NCI-H446 (cell line): ENCODE measurements at places on chromosomes 12 and 14.

- no peak for DNase-seq
Measured at GRCh38 chr14:68691031-68691791, 101.7 kb downstream of the ZFP36L1 start.

DNA sequence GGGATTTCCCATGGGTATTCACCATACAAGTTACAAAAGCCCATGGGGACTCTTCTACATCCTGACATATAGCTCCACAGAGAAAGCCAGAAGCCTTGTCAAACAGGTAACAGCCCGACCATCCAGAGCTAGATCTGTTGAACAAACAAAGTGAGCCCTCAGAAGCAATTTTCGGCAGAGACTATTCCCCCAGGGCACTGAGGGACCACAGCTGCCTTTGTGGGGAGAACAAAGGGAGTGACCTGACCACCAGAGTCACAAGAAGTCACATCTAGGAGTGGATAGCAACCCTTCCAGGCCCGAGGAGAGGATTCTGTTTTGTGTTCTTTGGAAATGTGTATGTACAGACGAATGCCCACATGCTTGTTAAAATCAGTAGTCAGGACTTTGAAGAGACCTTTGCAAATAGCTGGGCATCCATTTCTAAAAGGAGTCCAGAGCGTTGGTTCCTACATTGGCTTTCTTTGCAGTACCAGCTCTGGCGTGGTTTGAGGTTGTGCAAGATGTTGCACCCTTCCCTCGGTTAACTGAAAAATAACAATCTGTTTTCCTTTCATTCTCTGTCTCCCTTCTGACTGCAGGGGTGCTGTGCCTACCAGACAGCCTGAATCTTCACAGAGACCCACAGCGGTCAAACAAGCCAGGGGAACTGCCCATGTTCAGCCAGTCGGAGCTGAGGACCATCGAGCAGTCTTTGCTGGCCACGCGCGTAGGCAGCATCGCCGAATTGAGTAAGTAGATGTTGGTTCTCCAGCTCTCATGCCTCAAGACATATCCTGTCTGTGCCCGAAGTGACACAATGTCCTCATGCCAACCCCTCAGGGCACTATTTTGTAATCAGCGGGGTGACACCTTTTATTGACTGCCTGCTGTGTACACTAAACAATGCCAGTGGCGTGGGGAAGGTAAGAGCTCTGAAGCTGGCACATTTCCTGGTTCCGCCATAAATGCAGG is 165.4 kb upstream of the PWP1 start:
- DNase-seq: no peak

DNA sequence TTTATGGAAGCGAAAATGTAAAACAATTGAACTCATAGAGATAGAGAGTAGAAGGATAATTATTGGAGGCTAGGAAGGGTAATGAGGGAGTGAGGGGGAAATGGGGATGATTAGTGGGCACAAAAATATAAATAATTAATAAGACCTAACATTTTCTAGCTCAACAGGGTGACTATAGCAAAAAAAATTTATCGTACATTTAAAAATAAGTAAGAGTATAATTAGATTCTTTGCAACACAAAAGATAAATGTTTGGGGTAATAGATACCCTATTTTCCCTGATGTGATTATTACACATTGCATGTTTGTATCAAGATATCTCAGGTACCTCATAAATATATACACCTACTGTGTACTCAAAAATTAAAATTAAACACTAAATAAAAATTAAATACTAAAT is 1070.0 kb downstream of the LRFN5 start:
- no peak for DNase-seq

- no peak for DNase-seq
Measured at GRCh38 chr12:120668091-120668867, 18.7 kb upstream of the MLEC start.

DNA sequence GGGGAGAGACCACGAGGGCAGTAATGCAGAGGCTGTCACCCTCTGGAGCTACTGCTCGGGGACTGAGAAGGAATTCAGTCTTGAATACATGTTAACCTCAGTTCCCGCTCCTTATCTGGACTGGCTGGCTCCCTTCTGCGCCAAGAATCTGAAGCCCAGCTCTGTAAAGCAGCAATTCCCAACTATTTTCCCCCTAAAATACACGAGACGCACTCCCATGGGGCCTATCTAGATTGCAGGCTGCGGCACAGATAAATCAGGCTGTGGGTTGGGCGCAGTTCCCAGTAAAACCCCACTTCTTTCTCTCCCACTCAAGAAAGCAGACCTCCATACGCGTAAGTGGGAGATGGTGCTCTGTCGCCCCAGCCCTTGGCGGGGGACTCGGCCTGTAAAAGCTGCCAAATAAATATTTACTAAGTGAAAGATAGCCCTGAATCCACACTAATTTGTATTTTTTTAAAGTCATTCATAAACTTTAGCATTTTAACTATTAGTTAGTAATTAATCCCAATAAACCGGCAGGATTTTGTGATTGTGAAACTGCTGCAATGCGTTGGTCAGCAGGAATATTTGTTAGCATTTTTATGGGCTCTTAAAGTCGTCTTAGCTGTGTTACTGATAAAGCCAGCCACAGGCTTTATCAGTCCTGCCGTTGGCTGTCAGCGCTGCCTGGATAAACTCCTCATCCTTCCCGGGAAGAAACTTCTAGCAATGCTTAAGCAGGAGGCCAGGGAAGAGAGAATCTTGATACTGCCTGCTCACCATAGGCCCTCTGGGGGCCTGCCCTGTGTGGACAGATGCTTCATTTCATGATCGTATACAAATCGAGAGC is 17.8 kb downstream of the FBXL14 start:
- no peak for DNase-seq

- DNase-seq: no peak
Measured at GRCh38 chr12:91074154-91074709, 16.4 kb upstream of the KERA start.

GRCh38 chr14:30283822-30284446 is 275.0 kb upstream of the G2E3 start:
- peak; percentile 65 for DNase-seq

GRCh38 chr14:34088914-34089313 is 138.0 kb upstream of the EGLN3 start:
- no peak for DNase-seq

GRCh38 chr12:89461190-89461589 is 63.4 kb downstream of the GALNT4 start:
- DNase-seq: no peak

- no peak for DNase-seq
Measured at GRCh38 chr12:52774629-52775250, 2.4 kb downstream of the KRT76 start.

DNA sequence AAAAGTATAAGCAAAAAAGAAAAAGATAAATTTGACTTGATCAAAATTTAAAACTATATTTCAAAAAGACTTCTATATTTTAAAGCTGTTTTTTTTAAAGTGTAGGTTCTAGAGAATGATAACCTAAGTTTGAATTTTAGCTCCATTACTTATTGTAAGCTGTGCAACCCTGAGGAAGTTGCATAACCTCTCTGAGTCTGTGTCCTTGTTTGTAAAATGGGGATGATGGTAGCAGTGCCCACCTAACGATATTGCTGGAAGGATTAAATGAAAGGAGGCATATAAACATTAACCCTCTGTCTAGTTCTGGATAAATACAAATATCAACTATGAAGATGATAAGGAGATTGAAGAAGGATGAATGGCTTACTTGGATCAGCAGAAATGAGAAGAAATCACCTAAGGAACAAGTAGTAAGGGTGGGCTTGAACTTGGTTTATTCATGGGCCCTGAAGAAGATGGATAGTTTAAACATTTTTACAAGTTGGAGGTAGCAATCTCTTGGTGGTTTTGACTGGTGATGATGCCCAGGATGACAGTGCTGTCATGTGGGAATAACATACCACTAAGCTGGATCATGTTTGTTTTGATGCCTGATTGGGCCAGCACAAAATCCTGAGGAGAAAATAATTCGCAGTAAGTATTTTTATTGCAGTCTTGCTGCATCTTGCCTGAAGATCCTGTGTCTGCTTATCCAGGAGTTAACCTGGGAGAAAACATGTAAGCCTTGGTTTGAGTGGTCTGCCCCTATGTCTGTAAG is 35.0 kb downstream of the TXNRD1 start:
- DNase-seq: no peak

DNA sequence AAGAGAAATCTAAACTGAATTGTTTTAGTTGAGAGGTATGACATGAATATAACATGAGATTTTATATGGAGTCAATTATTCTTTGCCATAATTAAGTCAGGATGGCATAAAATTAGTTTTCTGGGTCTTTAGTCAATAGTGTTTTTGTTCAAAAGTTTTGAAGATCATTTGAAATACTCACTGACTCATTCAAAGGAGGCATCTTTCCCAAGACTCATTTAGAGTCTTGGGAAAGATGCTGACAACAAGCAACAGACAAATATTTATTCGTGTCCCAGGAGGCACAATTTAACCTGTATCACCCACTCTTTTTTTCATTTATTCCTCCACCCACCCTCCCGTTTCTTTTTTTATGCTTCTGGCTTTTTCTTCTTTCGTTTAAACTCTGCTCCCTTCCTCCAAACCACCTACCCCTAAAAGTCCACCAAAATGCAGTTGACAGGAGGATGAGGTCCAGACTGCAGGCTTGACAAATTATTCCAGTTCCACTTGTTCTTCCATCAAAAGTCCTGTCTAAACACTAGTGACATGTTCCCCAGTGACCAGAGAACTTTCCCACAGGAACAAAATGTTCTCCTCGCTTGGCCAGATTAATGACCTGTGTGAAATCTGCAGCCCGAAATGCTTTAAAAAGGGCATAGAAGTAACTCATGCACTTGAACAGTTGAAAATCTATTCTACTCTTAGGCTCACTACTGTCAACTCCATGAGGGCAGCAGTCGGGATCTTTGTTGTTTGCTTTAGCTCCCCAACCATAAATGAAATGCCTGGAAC is 43.3 kb upstream of the CSRP2 start:
- DNase-seq: no peak

- DNase-seq: no peak
Measured at GRCh38 chr12:24742378-24742777, 206.5 kb downstream of the BCAT1 start.

DNA sequence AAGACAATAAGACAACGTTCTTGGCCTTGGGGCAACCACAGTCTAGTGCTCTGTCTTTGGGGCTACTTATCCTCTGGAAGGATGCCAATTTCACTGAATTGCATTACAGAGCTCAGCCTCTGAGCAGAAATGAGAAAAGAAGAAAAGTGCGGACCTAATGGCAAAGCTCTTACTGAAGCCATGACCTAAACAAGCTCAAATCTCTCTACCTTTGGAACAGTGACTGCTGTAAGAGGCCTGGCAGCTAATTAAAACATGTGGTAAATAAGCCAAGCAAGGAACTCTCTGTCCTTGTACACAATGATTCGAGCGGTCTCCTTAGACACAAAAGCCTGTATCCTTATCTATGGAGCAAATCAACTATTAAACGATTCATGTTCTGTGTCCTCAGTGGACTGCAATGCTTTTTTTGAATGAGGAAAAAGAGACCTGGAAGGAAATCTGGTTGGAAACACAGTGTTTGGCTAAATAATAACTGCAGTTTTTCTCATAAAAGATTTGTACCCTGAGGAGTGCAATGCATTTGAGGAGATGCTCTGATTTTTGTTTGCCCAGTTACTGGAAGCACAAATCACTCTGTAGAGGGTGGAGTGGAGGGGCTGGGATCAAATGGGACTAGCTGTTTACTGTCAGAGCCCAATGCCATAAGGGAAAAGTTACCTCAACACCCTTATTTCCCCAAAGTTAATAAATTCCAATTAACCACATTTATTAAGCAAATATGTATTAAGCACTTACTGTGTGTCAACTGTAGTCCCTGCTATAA is 113.9 kb downstream of the NDUFA12 start:
- no peak for DNase-seq

- no peak for DNase-seq
Measured at GRCh38 chr12:55258303-55258702, 13.9 kb downstream of the OR6C74 start.

GRCh38 chr14:101250948-101251811 is 310.1 kb upstream of the DIO3 start:
- no peak for DNase-seq

- DNase-seq: no peak
Measured at GRCh38 chr14:104979758-104980610, 1.8 kb upstream of the AHNAK2 start.

DNA sequence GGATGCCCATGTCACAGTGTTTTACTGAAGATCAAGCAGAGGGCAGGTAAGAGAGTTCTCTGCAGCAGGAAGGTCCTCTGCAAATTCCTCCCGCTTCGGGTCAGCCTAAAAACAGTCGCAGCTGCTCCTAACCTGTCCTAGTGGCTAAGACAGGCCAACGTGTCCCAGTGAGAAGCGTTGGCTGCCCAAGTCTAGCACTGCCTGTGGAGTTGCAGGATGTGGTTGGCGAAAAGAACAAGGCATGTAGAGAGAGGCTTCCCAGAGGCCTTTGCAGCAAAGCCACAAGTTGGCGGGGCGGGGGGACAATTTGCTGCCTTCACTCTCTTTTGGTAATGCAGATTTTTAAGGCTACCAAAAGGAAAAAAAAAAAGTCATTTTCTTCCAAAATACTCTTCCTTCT is 340.1 kb downstream of the BCL11B start:
- DNase-seq: no peak

GRCh38 chr14:83255015-83255726 is 1721.5 kb upstream of the SEL1L start:
- DNase-seq: no peak

DNA sequence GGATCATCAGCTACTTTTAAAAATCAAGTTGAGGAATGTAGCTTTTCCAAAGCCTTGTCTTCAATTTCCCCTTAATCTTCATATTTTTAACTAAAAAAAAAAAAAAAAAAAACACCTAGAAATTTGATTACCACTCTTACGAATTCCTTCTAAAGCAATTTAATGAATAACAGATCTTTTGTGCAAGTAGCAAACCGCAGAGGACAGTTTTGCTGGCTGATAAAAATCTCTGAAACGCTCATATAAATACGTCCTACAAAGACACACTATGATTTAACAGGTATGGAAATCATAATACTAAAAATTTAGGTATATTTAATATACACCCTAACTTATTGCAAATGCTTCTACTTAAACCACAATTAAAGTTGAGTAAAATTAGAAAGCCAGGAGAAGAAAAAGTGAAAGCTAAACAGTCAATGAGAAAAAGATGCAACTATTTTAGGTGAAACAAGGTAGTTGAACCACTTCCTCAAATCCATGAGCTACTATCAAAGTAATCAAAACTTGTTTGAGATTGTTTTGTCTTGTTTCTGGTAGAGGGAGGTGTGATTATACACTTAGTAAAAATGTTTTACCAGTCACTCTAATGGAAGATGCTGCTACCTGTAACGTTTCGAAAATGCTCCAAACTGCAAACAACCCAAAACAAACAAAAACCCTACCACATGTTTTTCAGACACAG is 2.2 kb downstream of the PAWR start:
- DNase-seq: no peak

- no peak for DNase-seq
Measured at GRCh38 chr14:95662376-95663186, 23.6 kb upstream of the TCL1B start.
